ENCODE measurements at places on chromosomes 12 and 14.

DNA sequence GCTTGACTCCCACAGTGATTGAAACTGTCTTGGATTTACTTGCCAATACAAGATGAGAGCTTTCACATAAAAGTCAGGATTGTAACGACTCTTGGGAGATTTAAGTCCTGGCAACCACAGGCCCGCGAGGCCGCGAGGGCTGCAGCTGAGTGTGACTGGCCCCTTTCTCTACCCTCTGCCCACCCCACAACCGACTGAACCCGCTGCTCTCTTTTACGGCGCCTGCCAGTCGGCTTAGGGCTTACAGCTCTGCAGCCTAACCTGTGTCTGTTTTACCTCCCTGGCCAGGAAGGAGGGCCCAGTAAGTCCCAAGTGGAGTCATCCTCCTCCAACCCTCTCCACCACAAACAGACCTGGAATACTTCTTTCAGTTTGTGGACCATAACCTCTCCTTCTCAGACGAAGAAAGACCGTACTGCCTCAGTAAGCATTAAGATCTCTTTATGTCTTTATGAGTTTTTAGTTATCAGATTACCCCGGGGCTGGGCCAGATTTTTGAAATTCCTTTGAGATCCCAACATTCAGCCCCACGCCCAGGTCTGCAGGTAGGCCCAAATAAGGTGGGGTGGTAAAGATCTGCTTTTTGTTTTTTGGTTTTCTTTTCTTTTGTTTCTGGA lies 12.6 kb upstream of the TIGAR start:
- no peak for DNase-seq

GRCh38 chr12:32502693-32503502 lies 103.5 kb downstream of the FGD4 start:
- peak; percentile 34 for DNase-seq

DNA sequence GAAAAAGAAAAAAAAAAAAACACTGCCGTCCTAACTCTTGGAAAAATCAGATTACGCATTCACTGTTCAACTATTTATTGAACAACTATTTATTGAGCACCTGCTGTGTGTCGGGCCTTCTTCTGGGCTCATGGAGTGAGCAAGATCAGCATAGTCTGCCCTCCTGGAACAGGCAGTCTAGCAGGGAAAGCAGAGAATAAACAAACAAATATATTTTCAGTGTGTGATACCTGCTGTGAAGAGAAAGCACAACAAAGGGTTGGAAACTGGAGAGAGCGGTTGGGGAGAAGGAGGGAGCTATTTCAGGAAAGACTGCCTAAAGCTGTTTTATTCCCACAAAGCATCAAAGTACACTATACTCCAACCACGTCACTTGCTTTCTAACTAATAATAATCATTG lies 10.8 kb downstream of the PROX2 start:
- no peak for DNase-seq

DNA sequence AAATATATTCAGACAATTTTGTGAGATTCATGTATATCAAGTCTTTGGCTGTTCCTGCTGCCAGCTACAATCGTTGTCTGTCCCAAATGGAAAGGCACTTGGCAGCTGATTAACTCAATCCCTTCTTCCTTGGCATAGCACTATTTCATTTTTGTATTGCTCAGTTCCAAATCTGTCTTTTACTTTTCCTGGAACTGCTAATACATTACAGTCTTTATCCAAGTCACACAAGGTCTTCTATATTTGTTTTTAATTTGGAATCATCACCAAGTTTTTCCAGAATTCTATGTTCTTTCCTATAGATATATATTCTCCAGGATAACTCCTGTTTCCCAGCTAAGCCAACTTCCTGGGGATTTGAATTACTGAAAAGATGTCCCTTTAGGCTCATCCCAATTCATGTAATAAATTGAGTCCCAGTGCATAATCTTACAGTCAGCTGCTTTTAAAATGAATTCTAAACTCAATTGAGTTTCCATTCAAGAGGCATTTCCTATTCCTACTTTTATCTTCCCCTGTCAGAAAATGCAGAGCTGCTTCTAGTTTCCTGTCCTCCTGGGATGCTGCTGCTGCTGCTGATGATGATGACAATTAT lies 45.9 kb downstream of the DYRK2 start:
- no peak for DNase-seq

DNA sequence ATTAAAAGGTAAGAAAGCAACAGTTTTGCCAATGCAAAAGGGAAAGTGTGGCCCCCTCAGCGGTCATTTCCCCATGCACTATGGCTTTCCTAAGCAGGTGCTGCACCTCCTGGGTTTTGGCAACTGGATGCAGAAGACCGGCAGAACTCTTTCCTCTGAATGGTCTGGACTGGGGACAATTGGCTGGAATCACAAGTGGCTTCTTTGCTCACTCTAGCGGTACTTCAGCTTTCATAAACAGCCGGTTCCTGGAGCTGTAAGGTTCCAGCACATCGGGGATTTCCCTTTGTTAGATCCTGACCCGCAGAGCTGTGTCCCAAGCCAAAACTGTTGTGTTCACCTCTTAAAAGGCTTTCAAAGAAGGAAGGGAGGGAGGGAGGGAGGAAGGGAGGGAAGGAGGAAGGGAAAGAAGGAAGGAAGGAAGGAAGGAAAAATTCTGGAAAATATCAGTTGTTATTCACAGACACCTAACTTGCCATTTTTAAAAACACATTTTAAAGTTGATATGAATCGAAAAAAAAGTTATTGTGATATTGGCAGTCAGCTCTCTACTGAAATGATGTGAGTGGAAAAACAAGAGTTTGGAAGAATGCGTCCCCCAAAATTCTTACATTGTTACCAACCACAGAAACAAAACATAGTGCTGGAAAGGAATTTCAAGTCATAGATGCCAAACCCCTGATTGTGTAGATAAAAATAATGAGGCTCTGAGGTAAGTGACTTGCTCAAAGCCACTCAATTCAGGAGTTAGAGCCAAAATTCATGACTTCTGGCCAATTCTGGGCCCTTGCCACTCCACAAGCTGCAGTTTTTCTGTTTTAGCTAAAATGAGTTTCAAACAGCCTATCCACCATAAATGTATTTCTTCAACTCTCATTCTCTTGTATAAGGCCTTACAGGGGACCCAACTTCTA lies 220.6 kb upstream of the HMGA2 start:
- peak; percentile 55 for DNase-seq

GRCh38 chr14:61511558-61511948 lies 183.8 kb upstream of the HIF1A start:
- DNase-seq: no peak

DNA sequence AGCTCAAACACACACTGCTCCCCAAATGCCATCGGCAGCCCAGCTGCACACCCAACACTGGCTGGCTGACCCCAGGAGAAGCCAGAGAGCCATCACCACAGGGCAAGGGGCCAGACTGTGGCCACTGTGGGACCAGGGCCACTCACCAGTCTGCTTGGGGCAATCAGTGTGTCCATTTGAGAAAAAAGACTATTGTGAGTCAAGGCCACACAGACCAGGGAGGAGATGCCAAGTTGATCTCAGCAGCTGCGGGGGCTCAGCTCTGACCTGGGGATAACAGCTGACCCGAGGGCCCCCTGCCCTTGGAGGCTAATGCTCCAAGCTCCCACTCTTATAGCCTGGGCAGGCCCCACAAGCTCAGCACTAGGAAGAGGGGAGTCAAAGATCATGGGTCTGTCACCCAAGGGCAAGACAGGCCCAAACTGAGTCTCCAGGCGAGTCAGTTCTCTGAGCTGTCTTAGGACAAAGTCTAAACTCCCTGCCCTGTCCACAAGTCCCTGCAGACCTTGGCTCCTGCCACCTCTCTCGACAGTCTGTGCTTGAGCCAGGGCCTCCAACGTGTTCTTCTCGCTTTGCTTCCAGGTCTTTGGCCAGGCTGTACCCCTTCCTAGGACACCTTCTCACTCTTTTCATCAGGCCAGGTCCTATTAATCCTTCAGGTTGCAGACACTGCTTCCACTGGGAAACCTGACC lies 30.1 kb upstream of the PNMA1 start:
- DNase-seq: no peak

DNA sequence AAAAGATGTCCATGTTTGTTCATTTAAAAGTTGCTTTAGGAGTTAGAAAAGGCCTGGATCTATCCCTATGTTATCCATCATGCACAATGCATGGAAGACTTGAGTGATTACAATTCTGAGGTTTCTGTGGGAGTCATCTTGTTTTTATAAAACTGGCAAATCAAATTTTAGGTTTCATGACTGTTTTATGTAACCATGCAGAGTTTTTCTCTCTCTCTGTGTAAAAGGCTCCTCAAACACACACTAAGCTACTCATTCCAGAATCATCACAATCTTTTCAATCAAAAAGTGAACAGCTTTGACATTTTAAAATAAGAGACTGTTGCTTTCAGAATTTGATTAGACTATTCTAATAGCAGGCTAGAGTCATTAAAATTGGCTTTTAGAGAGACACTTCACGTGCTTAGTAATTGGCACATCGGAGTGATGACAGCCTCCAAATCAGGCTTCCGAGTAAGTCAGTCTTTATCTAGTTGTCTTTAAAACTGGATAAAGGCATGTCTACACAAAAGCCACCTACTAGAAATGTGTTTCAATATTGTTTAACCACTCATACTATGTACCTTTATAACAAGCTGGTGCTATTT lies 31.9 kb downstream of the PRICKLE1 start:
- DNase-seq: no peak

DNA sequence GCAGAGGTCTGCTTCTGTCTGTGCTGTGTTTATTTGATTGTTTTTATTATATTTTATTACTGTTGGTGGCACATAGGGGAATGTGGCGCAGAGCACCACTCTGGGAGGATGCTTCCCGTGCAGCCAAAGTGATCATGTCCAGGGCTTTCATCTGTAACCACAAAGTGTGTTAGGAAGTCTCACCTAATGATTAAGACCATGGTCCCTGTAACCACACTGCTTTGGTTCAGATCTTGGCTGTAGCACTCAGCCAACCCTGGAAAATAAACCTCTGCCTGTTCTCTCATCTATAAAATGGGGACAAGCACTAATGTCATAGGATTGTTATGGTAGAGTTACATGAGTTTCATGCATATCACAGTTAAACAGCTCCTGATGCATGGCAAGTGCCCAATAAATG lies 1.9 kb downstream of the RESF1 start:
- no peak for DNase-seq

Data from breast epithelium (tissue), 4 donors.